ENCODE measurements at places on chromosomes 6 and 20.

DNA sequence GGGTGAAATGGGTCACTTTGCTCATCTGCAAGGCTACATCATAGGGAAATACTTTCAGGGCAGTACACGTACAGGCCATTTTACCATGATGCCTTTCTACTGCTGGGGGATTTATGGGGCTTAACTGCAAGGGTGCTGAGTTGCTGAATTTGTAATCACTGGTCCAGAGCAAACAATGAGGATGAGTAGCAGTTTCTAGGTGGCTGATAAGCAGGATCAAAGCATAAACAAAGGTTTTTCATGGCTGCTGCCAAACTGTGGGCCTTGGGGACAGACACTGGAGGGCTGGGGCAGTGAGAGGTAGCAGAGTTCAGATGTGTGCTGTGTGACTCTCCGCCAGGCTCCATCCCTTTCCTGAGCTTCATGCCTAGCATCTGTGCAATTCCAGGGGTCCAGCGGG lies 68.3 kb downstream of the CNBD2 start:
- DNase-seq, result no peak

- DNase-seq, result no peak
Measured at GRCh38 chr20:17395729-17396128, 135.4 kb downstream of the BFSP1 start.

GRCh38 chr6:122154155-122154554 lies 245.3 kb upstream of the HSF2 start:
- DNase-seq, result no peak

DNA sequence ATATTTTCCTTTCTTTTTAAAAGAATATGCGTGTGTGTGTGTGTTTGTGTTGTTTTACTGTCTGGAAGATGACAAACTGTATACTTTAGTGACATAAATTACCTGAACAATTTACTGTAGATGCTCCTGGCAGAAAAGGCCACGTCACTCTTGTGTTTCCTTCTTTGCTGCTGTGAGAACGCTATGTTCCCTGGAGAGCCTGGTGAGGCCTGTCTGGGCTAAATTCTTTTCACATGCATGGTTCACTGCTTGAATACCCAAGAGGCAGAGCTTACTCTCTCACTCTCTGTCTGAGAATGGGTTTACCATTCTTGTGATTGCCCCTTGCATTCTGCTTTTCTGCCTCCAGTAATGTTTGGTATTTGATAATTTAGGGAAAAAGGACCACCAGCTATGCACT lies 64.3 kb downstream of the EDN1 start:
- DNase-seq, result no peak

- DNase-seq, result no peak
Measured at GRCh38 chr6:89359561-89359960, 7.0 kb upstream of the UBE2J1 start.

GRCh38 chr6:39824030-39824926 lies 32.1 kb downstream of the DAAM2 start:
- no peak for DNase-seq

GRCh38 chr6:140012150-140012549 lies 637.7 kb upstream of the CITED2 start:
- no peak for DNase-seq

- DNase-seq, result no peak
Measured at GRCh38 chr6:148523551-148523950, 180.9 kb downstream of the SASH1 start.

DNA sequence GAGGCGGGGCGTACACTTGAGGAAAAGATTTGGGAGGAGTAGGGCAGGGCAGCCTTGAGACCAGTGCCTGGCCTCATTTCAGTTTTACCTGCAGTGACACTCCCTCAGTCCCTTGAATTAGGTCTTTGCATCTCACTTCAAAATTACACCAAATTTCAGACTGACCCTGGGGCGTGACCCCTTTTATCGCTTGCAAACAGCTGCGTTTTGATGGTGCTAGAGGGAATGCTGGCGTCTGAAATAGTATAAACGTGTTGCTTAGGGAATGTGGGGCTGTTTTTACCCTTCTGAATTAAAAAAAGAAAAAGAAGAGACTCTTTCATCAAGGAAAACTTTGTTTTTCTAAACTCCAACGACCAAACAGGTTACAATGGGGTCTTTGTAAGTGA lies 21.0 kb downstream of the COL9A1 start:
- DNase-seq, result no peak

GRCh38 chr20:20410678-20411077 lies 42.8 kb downstream of the INSM1 start:
- peak; percentile 79 for DNase-seq

DNA sequence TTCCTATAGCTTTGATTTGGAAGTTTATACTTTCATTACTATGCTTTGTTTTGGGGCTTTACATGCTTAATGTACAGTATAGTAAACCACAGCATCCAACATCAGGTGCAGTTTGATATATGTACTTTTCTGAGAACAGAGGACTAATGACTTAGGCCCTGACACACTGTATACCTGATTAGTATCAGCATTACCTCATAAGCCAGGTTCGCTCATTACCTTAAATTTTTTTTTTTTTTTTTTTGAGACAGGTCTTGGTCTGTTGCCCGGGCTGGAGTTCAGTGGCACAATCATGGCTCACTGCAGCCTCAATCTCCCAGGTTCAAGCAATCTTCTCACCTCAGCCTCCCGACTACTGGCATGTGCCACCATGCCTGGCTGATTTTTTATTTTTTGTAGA lies 28.4 kb downstream of the CD109 start:
- no peak for DNase-seq

GRCh38 chr6:110590821-110591351 lies 114.5 kb upstream of the SLC22A16 start:
- DNase-seq, result no peak

DNA sequence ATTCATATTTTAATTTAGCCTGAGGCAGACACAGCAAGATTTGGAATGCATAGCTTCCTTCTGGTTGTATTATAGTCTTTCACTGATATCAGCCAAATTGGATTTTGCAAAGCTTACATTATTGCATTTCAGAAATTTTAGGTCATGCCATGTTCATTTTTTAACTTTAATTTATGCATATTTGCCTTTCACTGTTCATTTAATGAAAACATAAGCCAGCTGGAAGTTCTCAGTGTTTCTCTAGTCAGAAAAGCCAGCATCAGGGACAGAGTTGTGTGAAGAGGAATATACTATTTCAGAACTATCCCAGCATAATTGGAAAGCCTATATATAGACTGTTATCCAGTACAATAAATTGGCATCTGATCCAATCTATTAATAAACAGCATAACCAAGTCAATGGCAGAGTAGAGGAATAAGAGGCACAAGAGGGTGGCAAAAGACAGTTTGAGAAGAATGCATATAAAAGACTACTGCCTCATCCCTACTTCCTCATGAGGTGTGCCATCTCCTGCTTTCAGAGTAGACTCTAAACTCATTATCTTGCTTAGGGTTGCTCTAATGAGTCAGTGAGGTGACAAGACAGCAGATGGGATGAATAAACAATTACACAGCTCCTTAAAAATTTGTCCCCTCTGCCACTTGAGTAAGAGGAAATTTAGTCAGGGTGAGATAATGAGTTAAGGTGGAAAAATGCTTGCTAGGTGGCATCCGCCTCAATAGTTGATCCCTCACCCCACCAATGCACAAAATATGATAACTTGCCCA lies 159.8 kb upstream of the HCRTR2 start:
- DNase-seq, result no peak

DNA sequence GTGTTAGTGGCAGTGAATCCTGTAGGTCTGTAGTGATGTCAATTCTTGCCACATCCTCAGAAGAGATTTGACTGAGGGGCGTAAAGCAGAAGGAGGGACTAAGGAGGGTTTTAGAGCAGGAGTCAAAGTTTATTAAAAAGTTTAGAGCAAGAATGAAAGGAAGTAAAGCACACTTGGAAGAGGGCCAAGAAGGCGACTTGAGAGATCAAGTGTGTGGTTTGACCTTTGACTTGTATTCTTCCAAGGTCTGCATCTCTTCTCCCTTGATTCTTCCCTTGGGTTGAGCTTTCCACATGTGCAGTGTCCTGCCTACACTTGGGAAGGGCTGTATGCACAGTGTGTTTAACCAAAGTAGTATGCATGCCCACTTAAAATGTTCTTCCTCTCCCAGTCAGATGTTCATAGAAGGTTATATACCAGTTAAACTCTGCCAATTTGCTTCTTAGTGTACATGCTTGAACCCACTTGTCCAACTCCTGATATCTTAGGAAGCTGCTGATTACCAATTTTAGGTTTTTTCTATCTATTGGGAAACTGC lies 627.6 kb downstream of the MMUT start:
- no peak for DNase-seq

- DNase-seq, result no peak
Measured at GRCh38 chr6:135577059-135577538, 79.6 kb upstream of the AHI1 start.

GRCh38 chr6:26089272-26089671 lies 2.0 kb downstream of the HFE start:
- DNase-seq, result no peak

GRCh38 chr6:118933855-118934460 lies 1.0 kb downstream of the MCM9 start:
- no peak for DNase-seq

DNA sequence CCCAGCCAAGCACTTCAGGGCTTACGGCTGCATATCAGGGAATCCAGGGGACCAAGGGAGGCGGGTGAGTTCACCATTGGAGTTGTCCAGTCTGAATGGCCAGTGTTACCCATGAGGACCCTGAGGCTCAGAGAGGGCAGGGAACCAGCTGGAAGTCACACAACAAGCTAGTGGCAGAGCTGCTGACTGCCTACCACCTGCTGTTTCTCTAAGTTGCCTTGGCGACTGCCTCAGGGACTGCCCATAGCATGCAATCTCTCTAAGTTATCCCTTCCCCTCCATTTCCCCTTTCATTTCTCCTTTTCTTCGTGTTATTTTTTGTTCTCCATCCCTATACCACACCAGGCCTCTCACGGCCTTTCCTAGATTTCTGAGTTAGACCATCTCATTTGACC lies 71.8 kb upstream of the SIRPA start:
- DNase-seq, result no peak

DNA sequence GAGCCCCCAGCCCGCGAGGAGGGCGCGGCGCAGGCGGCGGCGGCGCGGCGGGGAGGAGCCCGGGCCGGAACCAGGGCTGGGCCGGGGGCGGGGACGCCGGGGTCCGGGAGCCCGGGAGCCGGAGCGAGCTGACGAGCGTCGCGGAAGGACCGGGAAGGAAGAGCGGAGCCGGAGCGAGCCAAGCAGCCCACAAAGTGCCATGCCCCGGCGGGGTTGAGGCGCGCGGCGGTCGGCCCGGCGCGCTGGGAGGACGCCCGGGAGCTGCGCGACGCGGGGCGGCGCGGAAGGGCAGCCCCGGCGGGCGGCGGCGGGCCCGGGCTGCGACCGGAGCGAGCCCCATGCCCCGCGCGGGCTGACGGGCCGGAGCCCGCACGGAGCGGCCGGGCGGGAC lies 289 bp downstream of the FOXP4 start:
- DNase-seq, result peak; percentile 50

DNA sequence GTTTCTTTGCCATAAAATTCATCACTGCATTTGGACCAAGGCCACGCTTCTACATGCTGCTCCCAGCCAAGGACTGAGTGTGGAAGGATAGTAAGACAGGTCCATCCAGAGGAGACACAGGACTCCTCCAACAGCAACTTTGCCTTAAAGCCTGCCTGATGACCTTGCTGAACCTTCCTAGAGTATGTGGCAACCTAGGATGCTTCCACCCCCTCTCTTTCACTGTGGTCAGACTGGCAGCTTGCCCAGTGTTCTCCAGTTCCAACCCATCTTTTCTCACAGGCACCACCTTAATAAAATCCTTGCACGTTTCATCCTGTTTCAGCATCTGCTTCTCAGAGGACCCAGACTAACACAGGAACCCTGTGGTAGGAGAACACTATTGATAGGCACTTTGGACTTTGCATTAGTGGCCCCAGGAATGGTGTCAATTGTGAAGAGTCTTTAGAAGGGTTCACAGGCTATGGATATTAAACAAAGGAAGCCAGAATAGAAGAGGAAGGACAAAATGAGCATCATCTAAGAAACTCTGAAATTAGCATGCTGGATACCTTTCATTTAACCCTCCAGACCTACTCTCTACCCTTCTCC lies 2.4 kb upstream of the PKHD1 start:
- DNase-seq, result peak; percentile 6

DNA sequence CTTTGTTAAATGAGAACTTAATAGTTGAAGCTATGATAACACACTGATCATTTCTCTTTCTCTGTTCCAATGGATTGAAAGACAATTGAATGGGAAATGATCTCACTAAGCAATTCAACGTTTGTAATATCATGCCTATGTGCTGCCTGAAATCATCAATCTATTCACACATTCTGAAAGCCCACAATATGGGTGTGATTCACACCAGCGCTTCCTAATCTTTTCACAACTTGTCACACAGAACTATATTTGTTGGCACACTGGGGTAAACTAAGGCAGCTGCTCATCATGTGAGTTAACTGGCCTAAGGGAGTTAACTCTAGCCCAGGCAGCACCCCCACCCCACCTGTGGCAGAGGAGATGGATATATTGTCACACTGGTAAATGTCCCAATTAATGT lies 37.1 kb upstream of the UTRN start:
- no peak for DNase-seq

GRCh38 chr6:137989664-137990063 lies 117.6 kb downstream of the PERP start:
- DNase-seq, result no peak

DNA sequence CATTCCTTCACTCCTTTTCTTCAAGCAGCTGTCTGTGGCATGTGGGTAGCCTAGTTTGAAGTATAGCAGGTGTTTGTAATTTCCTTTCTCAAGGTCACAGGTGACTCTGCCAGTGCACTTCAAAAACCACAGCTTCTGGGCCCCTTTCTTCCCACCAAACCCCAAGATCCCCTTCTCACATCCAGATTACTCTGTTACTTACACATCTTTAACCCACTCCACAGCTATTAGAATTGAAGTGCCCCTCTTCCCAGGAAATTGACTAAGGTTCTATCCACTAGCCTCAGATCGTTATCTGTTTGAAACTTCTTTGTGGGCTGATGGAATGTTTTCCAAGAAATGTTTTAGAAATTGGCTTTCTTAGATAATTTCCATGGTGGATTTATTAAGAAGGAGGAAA lies 150.8 kb downstream of the AHI1 start:
- no peak for DNase-seq

- DNase-seq, result no peak
Measured at GRCh38 chr6:63097222-63097621, 114.0 kb upstream of the FKBP1C start.

DNA sequence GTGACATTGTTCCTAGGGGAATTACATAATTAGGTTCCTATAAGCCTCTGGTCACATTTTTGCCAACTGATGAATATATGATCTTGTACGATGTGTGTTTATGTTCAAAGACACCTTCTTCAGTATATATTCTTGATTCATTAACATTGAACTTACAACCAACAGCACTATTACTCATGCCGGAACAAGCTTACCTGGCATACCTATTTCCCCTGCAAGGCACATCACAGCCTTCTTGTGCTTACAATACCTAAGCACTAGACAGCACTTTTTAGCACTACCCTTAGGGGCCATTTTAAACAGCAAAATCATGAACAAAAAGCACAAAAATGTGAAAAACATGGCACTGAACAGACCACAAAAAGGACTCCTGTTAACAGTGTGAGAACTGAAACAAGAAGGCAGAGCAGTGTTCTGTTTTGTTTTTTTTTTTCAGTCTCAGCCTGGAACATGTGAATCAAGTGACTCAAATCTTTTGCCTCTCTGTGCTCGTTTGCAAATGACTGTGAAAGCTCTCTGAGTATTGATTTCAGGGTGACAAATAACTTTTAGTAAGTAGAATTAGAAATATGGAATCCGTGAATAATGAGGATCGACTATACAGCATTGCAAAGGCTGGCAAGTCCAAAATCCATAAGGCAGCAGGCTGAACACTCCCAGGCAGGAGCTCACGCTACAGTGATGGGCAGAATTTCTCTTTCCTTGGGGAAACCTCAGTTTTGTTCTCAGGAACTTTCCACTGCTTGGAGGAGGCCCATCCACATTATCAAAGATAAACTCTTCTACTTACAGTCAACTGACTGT lies 102.3 kb upstream of the TSHZ2 start:
- DNase-seq, result no peak

Data from NCI-H1105 treated with DMSO at 0.1 percent for 48 hours (cell line).